ENCODE measurements at places on chromosomes 11 and 22. TPM values are rescaled to one million over a fixed set of nuclear protein-coding genes. Genes with fewer than 3 reads are reported as not detected.

TRIOBP gene
- 36.8 TPM for total RNA-seq

LDHAL6A gene
- 0.46 TPM for total RNA-seq

GRCh38 chr11:120334894-120335462 lies 1.2 kb upstream of the ARHGEF12 start:
- peak; percentile 55 for DNase-seq

DNA sequence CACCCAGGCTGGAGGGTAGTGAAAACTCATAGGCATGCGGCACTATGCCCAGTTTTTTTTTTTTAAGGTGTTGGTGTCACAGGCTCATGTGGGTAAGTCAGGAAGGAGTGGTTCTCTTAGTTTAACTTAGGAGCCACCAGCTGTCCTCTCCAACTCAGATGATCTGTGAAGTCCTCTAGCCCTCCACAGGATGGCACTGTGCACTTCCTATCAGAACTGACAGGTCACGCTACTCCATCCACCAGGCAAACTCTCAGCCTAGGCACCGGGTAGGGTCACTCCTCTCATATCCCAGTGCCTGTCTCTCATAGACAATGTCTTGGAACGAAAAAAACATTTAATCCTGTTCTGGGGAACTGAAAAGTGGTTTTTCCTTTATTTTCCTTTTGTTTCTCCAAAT lies 16.5 kb downstream of the NAP1L4 start:
- peak; percentile 41 for DNase-seq

DDIAS gene
- 1.5 TPM for total RNA-seq

PDGFB gene
- 18.3 TPM for total RNA-seq

DNA sequence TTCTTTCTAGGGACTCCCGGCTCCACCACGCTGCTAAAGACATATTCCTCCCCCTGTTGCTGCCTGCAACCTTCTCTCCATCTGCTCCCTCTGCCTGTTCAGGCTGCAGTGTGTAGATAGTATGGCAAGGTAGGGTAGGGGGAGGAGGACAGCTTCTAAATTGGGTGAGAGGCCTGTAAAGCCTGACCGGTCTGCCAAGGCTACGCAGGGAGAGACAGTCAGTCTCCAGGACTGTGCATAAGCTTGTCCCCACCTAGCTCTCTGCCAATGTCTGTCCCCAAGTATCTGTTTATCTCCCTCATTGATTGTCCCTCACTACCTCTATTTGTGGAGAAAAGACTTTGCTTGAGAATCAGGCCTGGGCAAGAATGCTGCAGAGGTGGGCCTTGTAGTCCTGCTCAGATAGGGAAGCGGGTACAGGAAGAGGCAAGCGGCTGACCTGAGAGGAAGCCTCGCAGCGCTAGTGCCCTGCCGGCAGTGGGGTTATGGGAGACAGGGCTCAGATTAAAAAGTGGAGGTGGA lies 871 bp upstream of the SEZ6L start:
- no peak for DNase-seq

GRCh38 chr11:5505363-5506048 lies 4.3 kb downstream of the UBQLN3 start:
- no peak for DNase-seq

- DNase-seq: no peak
Observed at GRCh38 chr11:76616676-76617552, 53.6 kb downstream of the LRRC32 start.

CDC42BPG gene
- total RNA-seq: 7.4 TPM

ABCG4 gene
- total RNA-seq: not detected

OR51B5 gene
- total RNA-seq: not detected

DNA sequence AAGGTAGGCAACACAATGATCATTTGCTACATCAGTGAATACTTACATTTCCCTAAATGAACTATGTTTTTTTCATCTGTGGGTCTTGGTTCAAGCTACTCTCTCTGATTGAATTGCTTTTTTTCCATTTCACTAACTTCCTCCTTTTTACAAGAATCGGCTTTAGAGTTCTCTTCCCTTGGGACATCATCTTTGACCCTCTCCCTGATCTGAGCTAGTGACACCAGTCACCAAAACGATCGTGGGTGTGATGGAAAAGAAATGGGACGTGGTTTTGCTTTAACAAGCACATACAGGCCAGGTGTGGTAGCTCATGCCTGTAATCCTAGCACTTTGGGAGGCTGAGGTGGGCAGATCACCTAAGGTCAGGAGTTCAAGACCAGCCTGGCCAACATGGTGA lies 129.9 kb downstream of the WT1 start:
- no peak for DNase-seq

GRAMD1B gene
- total RNA-seq: 10.5 TPM

SHANK3 gene
- 0.22 TPM for total RNA-seq

DNA sequence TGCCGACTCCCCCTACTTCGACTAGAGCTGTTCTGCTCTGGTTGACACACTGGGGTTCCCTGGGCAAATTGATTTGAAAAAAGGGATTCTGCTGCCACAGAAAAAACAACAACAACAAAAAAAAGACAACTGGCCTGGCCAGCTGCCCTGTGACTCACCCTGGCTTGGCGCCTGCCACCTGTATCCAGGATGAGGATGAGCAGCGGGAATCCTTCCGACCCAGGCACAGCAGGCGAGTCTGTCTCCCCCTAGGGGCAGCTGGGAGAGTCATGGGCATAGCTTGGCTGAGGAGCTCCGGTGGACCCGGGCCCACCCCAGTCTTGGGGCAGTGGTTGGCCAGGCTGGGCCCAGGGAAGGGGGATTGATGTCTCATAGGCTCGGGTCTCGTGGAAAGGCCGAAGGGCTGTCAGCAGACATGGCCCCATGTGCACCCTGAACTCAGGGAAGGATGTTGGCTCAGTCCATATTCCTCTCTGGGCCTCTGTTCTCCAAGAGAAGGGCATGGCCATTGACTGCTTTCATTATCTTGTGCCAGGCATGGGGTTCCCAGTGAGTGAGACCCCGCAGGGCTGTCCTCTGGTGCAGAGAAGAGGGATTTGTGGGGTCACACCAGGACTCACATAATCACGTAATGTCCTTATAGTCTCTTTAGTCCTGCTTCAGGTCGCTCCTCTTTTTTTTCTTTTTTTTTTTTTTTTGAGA lies 10.4 kb upstream of the SUN2 start:
- peak; percentile 54 for DNase-seq

OR52N4 gene
- 1.4 TPM for total RNA-seq

MMP13 gene
- not detected for total RNA-seq

DNA sequence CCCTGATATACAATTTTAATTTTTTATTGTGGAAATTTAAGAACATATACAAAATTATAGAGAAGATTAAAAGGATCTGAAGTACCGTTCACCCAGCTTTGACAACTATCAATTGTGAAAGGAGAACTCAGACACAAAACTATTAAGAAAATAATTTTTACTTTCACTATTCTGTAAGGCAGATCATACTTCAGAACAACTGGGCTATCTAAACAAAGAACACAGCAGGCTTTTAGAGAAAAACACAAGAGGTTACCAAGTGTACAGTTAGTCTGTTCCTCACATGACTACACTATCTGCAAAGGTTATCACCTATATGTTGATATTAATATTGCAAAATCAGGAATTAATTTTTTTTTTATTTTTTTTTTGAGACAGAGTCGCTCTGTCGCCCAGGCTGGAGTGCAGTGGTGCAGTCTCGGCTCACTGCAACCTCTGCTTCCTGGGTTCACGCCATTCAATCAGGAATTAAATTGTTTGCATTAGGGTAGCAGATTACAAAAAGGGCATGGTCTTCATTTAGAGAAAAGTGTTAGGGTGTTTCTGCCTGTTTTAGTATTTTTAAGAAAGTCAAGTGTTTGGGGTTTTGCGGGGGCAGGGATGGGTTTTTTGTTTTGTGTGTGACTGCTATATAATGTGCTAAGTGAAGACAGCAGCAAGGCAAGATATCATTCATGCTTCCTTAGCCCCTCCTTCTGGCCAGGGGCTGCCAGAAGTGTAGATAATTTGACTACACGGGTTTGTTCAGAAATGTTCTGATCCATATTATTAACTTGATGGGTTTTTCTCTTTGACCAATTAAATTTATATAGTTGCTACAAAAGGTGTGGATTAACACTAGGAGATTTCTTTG lies 27.6 kb upstream of the SIK2 start:
- no peak for DNase-seq

GRCh38 chr11:20501252-20501651 lies 98.2 kb upstream of the SLC6A5 start:
- DNase-seq: no peak

SCN4B gene
- not detected for total RNA-seq

DNA sequence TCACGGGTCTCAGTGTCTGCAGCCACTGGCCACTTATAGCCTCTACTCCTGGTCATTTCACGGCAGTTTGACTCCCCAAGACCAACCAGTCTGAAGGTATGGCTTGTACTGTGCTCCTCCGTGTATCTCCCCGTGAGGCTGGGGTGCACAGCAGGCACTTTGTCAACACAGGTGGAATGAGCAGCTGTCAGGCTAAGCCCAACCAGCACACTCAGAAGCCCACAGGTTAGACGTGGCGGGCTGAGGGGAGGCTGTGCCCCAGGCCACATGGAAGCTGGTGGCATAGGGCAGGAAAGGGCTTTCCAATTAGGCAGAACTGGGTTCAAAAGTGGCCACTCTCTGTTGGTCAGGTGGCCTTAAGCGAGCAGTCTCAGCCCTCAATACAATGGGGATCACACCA lies 7.0 kb downstream of the TP53I11 start:
- DNase-seq: no peak

PRDX5 gene
- total RNA-seq: 48.2 TPM

DNA sequence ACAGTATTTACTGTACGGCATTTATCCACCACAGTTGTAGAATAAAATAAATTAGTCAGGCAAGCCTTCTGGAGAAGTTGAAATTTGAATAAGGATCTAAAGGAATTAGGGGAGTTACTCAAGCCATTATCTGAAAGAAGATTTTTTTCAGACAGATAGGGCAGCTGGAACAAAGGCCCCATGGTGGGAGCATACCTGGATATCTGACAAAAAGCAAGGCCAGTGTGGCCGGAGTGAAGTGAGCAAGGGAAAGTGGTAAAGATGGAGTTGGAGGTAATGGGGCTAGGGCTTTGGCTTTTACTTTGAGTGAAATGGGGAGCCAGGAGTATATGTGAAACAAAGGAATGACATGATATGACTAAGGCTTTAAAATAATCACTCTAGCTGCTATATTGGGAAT lies 45.7 kb upstream of the PSMA1 start:
- no peak for DNase-seq

DNA sequence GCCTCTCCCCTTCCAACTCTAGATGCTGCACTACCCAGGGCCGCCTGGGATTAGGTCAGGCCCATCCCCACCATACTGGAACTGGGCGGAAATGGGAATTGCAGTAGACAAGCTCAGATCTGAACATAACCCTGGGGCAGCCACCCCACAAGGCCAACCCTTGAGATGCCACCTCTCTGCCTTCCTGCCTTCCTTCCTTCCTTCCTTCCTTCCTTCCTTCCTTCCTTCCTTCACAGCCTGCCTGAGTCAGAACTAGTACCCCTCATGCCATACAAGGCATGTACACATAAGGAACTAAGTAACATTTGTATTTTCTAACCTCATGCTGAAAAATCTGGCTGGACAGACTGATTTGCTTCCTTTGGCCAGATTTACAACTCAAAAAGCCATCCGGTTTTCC lies 28.0 kb downstream of the SHISAL1 start:
- no peak for DNase-seq

DNA sequence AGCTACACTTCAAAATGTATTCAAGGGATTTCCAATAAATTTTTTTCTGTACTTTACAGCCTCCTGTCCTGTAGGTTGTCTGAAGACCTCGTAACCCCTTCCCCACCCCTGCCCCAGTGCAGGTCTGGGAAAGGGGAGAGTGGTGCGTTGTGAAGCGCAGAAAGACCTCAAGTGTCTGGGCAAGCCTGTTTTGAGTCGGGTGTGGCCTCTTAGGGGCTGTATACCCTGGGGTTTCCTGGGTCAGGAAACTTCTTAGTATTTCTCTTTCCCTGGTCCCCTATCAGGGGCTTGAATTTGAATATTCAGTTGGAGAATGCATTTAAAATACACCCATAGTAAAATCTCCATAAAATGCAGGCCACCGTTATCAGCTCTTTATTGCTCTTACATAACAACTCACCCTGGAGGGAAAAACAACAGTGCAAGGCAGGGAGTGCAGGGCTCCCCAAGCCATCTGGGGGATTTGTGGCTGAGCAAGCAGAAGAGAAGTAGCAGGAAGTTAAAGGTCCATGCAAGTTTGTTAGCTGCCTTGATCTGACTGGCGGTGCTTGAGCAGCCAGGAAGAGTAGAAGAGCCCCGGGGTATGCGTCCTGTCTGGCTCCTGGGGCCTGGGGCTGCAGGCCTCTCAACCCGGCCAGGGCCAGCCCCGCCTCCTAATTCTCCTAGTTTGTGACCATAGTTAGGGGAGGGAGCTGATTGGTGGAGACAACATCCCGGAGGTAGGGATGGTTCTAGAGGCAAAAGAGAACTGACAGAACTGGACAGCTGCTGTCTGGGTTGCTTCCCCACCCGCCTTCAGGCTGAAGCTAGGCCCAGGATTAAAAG lies 25.7 kb downstream of the ARHGAP1 start:
- DNase-seq: peak; percentile 11

DNA sequence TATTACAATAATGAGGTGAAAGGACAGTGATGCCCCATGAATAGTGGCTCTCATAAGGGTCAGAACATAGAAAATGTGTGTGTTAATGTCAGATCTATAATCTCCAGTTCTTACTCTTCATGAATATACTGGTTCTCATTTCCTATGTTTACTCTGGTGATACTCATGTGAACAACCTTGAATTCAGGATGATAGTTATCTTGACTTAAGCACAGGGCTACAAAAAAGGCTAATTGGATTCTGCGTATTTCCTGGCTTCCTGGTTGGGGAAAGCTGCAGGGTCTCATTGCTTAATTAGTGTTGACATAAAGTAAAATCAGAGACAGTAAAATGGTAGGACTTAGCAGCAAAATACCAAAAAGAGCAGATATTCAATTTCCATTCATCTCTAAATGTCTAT lies 1316.8 kb upstream of the RAG2 start:
- DNase-seq: no peak

- no peak for DNase-seq
Observed at GRCh38 chr11:12108875-12109453, 1.4 kb upstream of the MICAL2 start.

KCNC1 gene
- not detected for total RNA-seq

DNA sequence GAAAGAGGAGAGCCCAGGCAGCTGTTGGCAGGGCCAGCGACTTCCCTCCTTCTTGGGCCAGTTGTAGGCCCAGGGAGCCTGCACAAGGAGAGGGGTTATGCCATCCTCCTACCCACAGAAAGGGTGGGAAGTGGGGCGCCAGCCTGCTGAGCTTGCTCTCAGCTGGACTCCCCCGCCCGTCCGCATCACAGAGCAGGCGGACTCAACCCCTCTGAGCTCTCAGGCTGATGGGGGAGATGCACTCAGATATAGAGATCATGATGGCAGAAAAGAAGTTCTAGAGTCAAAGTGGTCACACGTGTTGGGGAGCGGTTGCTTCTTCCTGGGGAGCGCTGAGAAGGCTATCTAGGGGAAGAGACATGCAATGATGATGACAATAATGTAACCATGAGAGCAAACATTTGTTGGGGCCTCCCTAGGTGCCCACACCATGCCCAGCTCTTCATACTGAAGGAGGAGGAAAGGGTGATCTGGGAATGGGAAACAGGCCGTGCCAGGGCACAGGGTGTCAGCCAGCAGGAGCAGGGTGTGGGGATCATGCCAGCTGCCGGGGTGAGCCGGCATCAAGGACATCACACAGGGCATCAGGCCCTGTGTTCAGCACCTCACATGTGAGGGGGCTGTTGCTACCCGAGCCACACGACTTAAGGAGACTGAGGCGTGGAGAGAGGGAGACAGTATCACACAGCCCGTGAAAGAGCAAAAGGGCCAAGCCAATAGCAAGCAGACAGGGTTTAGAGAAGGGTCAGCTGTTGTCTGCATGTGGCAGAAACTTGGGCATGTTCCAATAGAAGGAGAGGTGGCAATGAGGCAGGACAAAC lies 7.7 kb downstream of the SLC35E4 start:
- DNase-seq: no peak
